NCI-H2029 (cell line): ENCODE measurements at places on chromosomes 3 and 15.

GRCh38 chr3:126666658-126667528 lies 12.0 kb upstream of the TXNRD3 start:
- DNase-seq, result no peak

- no peak for DNase-seq
Observed at GRCh38 chr3:25441234-25441856, 13.3 kb downstream of the RARB start.

DNA sequence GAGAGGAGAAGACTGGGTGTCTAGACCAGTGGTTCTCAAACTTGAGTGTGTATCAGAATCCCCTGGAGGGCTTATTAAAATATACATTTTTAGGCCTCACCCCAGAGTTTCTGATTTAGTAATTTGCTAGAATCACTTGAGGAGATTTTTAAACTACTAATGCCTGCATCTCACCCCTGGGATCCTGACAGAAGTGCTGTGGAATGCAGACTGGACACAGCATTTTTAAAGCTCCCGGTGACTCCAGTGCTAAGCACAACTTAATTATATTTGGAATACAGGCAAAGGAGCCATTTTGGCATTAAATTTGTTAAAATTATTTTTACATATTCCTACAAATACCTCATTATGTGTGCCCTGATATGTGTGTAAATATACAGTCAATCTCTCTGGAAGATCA lies 26.7 kb upstream of the COL6A6 start:
- DNase-seq, result no peak

DNA sequence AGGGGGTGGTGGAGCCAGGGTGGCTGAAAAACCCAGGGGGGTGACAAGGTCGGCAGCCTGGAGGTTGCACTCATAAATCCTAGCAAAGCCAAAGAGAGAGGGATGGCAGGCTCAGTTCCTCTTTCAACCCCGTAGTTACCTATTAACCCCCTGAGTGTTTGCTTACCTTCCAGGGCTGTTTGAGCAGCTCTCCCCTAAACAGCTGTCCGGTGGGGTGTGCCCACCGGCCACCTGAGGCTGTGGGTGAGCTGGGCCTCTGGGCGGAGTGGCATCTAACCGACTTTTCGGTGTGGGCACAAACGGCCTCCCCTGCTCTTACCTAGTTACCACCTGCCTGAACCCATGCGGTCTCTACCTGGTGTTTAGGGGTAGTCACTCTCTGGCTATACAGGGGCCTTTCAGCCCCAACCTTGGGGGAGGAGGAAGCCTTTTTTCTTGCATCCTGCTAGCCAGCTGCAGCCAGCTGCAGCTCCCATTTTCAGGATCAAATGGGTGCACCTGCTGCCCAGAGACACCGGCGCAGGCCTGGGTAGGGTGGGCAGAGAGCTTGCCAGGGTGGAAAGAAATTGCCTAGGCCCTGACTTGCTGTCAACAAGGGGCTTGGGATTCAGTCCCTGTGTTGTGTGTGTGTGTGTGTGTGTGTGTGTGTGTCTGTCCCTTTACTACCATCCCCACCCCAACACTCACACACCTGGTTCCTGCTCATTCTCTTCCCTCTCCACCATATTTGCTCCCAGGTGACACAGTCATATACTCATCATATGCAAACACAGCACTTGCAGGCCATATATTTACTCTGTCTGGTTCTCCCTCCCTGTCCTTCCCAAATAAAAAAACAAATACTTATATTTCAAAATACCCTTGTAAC lies 3.7 kb downstream of the DLL4 start:
- DNase-seq, result peak; percentile 81

DNA sequence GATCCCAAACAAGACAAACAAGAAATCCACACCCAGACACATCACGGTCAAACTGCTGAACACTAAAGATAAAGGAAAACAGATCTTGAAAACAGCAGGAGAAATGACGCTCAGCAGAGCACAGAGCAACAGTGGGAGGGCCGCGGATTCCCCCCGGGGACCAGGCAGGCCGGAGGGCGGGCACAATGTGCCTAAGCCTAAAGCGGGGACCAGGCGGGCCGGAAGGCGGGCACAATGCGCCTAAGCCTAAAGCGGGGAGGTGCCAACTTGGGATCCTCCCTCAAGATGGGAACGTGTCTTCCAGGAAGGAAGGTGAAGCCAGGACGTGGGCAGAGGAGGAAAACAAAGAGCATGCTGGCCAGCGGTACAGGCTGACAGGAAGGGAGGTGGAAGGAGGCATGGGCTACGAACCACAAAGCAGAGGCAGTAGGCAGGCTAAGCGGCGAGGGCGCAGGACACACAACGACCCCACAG lies 31.1 kb downstream of the CYFIP1 start:
- no peak for DNase-seq

GRCh38 chr15:90686435-90687218 lies 30.5 kb upstream of the BLM start:
- no peak for DNase-seq

DNA sequence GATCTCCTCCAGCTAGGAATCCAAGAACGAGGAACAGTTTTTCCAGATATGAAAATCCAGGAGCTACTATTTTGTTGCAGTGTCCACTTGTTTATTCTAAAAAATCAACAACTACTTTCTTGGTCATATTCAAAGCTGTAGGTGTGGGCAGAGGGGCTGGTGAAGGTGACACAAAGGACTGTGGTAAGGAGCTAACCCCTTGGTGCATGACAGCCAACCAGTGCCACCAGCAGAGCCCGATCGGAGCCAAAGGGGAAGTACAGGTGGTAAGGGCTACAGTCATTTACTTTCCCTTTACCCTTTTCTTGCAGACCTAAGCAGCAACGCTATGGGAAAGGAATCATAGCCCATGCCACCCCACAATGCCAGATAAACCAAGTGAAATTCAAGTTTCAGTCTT lies 30.7 kb downstream of the PLA1A start:
- no peak for DNase-seq

DNA sequence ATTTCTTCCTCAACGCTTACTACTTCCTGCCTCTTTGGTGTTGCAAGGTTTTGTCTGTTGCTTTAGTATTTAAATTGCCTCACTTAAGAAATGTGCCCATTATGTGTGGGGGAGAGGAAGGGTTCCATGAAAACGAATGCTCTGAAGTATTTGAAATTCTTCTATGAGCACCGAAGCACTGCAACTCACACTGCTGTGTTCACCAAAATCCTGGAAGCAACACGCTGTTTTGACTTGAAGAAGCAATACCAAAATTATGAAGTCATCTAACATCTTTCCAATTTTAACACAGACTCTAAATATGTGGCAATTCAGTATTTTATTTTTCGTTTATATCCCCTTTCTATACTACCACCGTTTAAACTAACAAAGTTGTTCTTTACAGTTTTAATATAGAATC lies 101.5 kb downstream of the RBMS3 start:
- no peak for DNase-seq

DNA sequence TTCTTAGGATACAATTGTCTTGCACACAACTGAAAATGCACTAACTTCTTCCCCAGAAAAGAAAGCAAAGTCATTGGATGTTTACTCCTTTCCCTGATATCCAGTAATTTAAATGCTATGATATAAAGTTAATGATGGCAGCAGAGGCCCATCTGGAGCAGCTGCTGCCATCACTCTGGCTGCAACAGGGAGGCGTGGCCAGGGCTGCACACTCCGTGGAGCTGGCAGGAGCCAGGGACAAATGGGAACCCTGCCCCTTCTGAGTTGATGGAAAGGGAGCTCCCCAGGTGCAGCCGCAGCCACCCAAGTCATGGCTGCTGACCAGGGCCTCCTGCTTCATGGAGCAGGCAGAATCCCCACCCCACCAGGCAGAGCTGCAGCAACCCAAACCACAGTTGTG lies 72.6 kb upstream of the ALDH1A3 start:
- no peak for DNase-seq

DNA sequence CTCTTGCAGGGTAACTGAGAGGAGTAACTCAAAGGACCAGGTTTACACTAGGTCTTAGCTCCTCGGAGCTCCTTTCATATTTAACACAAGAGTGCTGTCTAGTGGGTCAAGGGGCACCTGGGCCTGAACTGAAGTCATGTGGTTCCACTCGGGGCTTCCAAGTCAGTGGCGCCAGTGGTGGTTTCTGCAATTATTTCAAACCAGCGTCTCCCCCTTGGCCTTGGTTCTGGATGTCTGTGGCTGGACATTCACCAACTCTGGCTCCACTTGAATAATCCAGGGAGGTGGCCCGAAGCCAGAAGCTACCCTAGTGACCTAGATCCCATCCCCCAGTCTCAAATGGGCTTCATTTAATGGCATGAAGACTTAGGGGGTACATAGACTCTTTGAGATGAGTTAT lies 144.3 kb upstream of the ADAMTS9 start:
- no peak for DNase-seq

DNA sequence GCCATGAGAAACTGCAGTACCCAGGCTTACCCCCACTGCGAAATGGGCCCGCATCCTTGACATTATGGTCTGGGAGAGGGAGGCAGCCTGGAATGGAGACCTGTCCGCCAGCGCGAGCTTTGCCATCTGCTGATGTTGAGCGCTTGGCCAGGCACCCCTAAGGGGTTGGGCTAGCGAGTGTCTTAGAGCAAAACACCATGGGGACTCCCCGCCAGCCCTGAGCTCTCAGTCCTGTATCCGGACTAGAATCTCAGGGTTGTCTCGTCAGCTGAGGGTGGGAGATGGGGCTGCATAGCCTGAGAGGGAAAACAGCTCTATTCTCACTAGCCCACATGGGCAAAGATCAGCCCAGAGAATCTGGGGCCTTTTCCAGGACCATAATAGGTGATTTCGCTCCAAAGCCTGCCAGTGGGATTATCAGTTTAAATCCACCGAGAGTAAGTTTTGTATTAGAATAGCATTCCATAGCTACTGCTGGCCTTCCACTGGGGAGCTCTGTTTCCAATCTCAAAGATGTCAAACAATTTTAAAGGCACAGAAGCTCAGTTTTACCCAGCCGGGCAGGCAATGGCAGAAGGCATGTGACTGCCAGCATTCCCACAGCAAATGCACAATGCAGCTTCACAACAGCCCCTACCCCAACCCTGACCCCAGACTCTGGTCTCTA lies 167.5 kb upstream of the TPM1 start:
- DNase-seq, result no peak

DNA sequence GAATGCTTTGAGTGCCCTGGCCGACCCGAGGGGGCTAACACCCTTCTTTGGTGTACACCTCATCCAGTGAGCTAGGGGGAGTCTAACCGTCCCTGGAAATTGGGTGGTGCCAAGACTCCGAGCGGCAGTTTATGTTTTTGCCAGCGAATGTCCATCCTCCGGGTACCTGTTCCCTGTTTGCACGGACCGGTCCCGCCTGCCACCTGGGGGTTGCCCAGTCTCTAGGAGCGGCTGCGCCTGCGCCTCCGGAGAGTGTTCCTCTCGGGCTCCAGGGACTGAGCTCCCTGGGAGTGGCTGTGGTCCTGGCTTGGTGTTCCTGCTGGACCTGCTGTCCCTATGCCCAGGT lies 913 bp upstream of the WNT7A start:
- DNase-seq, result no peak

- no peak for DNase-seq
Observed at GRCh38 chr15:57231559-57231958, 144.7 kb upstream of the CGNL1 start.

DNA sequence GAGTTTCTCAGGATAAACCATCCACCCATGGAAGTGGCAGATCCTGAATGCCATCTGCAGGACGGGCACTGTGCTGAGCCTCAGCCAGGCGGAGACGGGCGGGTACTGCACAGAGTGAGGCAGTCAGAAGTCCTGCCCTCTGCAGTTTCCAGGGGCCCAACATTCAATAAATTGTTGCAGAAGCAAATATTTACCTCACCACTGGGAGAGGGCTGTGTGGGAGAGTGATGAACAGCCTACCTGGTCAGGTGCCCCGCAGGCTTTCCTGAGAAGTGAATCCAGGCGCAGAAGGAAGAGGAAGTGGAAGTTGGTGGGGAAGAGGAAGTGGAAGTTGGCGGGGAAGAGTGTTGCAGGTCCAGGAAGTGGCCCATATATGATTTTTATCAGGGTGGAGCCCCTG lies 100.8 kb downstream of the SLCO3A1 start:
- DNase-seq, result no peak

DNA sequence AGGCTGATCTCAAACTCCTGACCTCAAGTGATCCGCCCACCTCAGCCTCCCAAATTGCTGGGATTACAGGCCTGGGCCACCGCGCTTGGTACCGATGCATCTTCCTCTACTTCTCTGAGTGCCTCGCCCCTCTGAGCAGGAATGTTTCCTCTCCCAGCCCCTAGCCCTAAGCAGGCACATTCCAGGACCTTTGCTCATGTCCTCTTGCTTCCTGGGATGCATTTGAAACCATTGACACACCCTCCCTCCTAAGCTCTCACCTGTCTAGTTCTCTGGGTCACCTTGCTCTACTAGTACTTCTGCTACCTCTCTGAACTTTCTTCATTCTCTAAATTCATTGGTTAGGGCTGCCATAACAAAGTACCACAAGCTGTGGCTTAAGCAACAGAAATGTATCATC lies 17.9 kb upstream of the UACA start:
- DNase-seq, result no peak

DNA sequence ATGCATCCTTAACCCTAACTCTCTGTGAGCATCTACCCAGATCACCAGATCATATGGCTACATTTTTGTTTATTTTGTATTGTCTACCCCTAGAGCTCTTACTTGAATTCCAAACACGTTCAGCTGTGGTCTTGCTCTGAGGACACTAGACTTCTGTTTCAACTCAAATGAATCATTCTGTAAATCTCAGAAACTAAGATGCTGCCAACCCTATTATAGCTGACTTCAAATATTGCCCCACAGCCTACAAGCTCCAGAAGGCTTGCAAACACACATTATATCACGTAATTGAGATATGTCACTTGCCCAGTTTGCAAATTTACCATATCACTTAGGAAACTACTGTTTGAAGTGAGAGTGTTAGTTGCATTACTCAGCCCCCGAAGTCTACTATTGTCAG lies 426.2 kb upstream of the ARL6 start:
- DNase-seq, result no peak

GRCh38 chr3:137768361-137769321 lies 4.5 kb downstream of the SOX14 start:
- DNase-seq, result no peak

DNA sequence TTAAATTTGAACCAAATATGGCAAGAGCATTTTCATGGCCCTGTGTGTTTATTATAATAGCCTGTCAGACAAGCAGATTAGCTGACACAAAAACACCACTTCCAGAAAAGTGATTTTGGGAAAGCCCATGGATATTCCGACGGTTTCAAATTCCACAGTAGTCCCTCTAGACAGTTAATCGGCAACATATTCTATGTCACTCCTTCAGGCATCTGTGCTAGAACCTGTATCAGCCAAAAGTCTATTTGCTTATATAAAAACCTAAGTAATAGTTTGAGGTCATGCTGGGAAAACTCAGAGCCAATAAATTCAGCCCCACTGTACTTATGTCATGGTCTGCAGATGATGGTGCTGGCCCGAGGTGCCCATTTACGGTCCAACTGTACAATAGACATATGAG lies 110.2 kb upstream of the ARHGEF26 start:
- DNase-seq, result no peak

GRCh38 chr15:81002331-81003096 lies 1.8 kb downstream of the TLNRD1 start:
- no peak for DNase-seq

- no peak for DNase-seq
Observed at GRCh38 chr3:137082763-137083162, 125.0 kb downstream of the IL20RB start.

- no peak for DNase-seq
Observed at GRCh38 chr15:73442421-73442820, 543 bp upstream of the REC114 start.
